ENCODE measurements at places on chromosomes 11 and 22. TPM values are rescaled to one million over a fixed set of nuclear protein-coding genes. Genes with fewer than 3 reads are reported as not detected.

The SYCE3 gene
- total RNA-seq, result 2.0 TPM

The DNAL4 gene
- total RNA-seq, result 20.7 TPM

The NLRP6 gene
- total RNA-seq, result not detected

The OR10A5 gene
- total RNA-seq, result not detected

The VPREB1 gene
- total RNA-seq, result not detected

The NDUFA6 gene
- 32.2 TPM for total RNA-seq

The OR51I1 gene
- total RNA-seq, result not detected

The MPZL3 gene
- 10.9 TPM for total RNA-seq

The BTBD18 gene
- total RNA-seq, result not detected

The LRFN4 gene
- total RNA-seq, result 26.2 TPM

The MFRP gene
- total RNA-seq, result not detected

The HTR3A gene
- total RNA-seq, result not detected

The PPARA gene
- total RNA-seq, result 11.4 TPM

The ASCL2 gene
- not detected for total RNA-seq

The CD3G gene
- total RNA-seq, result not detected

The MRGPRX4 gene
- 1.2 TPM for total RNA-seq

The SLC22A9 gene
- total RNA-seq, result not detected

The TRAF6 gene
- 21.0 TPM for total RNA-seq

The KIRREL3 gene
- total RNA-seq, result not detected

The TESMIN gene
- 8.2 TPM for total RNA-seq

The ENTHD1 gene
- not detected for total RNA-seq

The WBP2NL gene
- total RNA-seq, result 0.48 TPM

The SPDYC gene
- total RNA-seq, result not detected

The TRIM48 gene
- not detected for total RNA-seq

The DEPDC5 gene
- 12.5 TPM for total RNA-seq

The SPTBN2 gene
- total RNA-seq, result 57.2 TPM

The SCN4B gene
- total RNA-seq, result 11.5 TPM

The OR8D1 gene
- total RNA-seq, result not detected

The DERL3 gene
- total RNA-seq, result not detected

The PAMR1 gene
- 7.6 TPM for total RNA-seq

The IL18 gene
- total RNA-seq, result 1.7 TPM

The LIMK2 gene
- 484 TPM for total RNA-seq

The TH gene
- total RNA-seq, result 0.61 TPM

The SLC22A12 gene
- total RNA-seq, result not detected

The C22orf31 gene
- total RNA-seq, result not detected

The CTTN gene
- total RNA-seq, result 312 TPM

The TRIM51 gene
- total RNA-seq, result not detected

The SLCO2B1 gene
- not detected for total RNA-seq

All from mammary epithelial cell (primary cell).